Activated T-helper 1 cell treated with anti-CD3 and anti-CD28 coated beads, Interleukin-2, amount 50 U/mL, for 16 hours (primary cell): ENCODE measurements at places on chromosomes 5 and 9.

- no peak for DNase-seq
Observed at GRCh38 chr9:90979639-90980038, 178.0 kb downstream of the SYK start.

DNA sequence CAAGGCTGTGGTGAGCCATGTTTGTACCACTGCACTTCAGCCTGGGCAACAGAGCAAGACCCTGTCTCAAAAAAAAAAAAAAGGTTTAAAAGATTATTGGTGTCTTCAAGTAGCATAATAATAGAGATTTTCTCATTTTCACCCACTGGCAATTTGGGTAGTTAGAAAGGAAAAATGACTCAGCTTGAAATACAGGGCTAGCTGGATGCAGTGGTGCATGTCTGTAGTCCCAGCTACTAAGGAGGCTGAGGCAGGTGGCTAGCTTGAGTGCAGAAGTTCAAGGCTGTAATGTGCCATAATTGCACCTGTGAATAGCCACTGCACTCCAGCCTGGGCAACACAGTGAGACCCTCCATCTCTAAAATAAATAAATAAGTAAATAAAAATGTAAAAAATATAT lies 111.1 kb downstream of the ARRDC3 start:
- DNase-seq: no peak

- DNase-seq: no peak
Observed at GRCh38 chr9:72540348-72540873, 19.0 kb downstream of the TMC1 start.

- DNase-seq: no peak
Observed at GRCh38 chr5:151706906-151707305, 20.2 kb upstream of the SPARC start.

DNA sequence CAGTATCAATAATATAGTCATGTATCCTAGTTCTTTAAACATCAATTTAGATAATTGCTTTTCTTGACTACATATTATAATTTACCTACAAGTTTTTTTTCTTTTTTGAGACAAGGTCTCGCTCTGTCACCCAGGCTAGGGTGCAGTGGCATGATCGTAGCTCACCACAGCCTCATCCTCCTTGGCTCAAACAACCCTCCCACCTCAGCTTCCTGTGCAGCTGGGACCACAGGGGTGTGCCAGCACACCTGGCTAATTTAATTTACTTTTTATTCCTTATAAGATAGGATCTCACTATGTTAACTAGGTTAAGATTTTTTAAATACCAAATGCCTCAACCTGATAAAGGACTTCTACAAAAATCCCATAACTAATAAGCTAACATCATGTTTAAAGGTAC lies 21.1 kb downstream of the UIMC1 start:
- no peak for DNase-seq

GRCh38 chr5:90408571-90409317 lies 812 bp downstream of the CETN3 start:
- DNase-seq: no peak

GRCh38 chr9:133737774-133738639 lies at the start of gene SARDH:
Gene SARDH (minus strand): TSS chr9:133738352. CDS start chr9:133734173, 4,179 bp downstream.
- DNase-seq: no peak

- no peak for DNase-seq
Observed at GRCh38 chr5:180872419-180872818, 11.3 kb upstream of the ZFP62 start.
